ENCODE measurements at places on chromosomes 11 and 22.

DNA sequence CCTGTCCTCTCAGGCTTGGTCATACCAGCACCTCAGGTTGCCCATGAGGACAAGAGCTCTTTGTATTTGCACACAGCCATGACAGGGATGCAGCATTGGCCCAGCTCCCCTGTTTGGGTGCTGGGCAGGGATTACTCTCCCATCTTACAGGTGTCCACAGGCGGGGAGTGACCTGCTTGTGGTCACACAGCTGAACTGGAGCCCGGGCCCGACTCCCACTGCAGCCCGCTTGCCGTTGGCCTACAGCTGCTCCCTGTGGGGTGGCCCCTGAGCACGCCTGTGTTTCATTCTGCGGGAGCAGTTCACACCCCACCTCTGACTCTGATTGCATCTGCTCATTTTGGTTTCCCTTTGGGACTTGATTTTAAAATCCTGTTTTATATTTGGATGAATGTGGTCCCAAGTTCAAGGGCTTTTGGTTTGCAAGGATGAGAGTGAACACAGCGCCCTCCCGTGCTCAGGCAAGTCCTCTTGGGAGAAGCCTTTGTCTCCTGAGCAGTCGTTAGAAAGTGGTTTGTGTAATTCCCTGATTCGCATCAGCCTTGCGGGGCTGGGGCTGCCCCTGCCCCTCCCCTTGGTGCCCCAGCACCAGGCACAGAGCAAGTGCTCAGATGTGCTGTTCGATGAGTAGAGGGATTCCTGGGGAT is 9.3 kb downstream of the PICK1 start:
- DNase-seq: no peak

- no peak for DNase-seq
Measured at GRCh38 chr22:23527971-23528740, 51.9 kb downstream of the IGLL1 start.

DNA sequence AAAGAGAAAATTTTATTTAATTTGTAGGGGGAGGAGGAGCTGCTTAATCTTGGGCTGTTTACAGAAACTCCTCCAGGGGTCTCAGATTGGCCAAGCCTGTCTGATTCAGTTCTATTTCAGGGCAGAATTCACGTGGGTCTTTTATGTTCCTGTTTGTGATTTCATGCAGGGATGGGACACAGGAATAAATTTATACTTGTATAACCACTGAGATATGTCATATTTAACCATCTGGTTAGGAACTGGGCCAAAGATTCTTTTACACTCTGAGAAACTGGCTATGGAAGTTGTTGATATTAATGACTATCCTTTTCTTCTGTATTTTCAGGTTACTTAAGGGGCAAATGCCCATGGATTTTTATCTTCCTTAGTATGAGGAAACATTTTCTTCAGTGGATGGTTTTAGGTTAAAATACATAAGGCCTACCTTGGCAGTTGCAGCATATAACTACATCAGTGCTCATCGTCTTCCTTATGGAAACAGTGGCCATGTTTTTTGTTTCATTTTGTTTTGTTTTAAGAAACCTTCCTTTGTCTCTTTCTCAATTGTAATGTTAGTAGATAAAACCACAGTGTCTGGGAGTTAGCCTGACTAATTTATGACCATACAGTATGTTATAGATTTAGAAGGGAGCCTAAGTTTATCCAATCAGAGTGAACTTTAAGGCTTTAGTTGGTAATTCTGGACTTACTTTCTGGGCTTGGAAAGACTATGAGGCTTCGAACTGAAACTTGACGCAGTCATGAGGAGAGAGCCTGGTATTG is 132.4 kb upstream of the ANO3 start:
- no peak for DNase-seq

- DNase-seq: no peak
Measured at GRCh38 chr11:61034704-61035525, 63.4 kb downstream of the CD6 start.

DNA sequence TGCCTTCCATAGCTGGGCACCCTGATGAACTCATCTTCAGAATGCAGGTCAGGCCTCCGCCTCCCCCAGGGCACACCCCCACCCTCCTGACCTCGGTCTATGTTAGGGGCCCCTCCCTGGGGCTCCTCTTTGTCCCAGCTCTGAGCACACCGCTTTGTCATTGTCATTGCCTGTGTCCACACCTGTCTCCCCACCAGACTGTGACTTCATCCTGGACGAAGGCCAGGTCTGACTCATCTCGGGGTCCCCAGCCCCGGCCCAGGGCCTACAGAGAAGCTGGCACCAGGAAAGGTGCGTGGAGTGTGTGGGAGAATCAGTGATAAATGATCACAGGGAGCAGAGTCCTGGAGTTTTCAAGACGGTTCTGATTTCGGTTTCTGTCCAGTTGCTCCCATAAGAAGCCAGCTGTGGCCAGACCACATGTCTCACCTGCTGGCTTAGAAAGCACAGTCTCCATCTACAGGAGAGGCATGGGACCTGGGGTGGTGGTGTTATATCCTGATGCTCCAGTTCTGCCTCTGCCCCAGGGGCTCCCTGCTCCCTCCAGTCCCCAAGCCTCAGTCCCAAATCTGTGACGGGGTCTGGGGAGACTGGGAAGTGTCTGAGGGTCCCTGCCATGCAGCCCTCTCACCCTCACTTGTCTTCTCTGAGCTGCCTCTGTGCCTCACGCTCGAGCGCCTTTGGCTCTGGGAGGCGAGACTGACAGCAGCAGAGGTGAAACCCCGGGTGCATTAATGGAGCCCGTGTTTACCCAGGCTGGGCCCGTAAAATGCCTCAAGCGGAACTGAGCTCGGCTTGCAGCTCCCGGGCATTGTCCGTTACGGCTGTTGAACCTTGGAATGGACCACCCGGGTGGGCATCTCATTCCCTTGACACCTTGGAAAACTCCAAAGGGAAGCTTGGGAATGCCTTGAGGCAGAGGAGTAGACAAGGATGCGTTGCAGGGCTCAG is 85.5 kb upstream of the WNT11 start:
- no peak for DNase-seq

DNA sequence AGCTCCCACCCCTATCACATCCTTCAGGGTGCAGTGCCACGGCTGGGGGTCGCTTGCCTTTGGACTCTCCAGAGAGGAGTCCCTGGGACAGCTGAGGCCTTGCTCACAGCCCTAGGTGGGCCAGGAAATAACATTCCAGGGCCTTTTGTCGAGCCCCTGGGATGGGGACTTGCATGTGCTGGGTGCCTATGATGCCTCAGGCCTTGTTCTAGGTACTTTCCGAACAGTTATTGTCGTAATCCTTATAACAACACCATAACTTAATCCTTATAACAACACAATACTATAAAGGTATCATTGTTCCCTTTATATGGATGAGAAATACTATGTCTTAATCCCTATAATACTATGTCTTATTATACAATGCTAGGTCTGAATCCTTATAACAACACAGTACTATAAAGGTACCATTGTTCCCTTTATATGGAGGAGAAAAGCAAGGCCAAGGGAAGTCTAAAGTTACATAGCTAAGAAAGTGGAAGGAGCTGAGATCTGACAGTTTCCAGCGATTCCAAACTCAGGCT is 236.5 kb downstream of the ST3GAL4 start:
- DNase-seq: no peak

GRCh38 chr11:58134151-58134550 is 8.8 kb upstream of the OR9I1 start:
- no peak for DNase-seq

DNA sequence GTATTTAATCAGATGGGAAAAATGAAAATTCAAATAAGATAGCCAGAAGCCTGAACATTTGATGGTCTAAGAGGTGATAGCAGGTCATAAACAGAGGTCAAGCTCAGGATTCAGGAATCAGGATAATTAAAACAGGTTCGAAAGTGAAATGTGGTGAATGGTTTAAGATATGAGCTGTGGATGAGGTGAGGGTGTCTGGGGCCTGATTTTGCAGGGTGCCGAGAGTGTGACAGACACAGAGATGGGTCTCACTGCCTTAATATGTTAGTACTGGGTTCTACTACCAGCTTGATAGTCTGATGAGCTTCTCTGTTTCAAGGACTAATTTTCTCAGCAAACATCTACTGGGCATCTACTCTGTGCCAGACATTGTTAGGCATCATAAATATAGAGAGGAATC is 19.9 kb upstream of the EMSY start:
- no peak for DNase-seq

- no peak for DNase-seq
Measured at GRCh38 chr11:35145271-35145670, 6.3 kb downstream of the CD44 start.

DNA sequence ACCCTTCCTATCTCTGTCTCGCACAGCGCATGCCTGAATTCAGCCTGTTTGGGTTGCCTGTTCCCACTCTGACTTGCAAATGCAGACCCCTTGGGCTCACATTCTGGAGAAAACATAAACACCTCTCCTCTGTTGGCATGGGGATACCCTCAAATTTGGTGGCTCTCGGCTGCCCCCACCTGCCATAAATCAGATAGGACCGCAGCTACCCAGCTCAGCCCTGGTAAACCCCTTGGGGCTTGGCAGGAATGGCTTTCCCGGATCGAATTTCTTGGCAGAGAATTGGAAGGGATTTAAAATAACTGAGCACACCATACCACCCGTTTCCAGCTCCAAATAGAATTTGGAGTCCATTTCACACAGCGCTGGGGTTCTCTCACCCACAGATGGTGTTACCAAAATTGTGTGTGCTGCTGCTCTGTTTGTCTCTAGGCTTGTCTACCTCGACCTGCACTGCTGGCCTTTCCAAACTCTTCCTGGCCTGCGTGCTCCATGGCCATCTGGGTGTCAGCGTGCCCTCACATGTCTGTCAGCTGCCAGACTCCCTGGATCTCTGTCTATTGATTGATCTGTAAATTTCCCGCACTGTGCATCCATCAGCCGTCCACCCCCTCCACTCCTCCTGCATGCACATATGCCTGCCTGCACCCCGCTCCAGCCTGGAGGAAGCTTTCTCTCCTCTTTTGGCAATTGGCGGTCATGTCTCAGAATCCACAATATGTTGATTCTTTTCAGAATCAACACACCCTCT is 134.0 kb downstream of the NTM start:
- DNase-seq: no peak

DNA sequence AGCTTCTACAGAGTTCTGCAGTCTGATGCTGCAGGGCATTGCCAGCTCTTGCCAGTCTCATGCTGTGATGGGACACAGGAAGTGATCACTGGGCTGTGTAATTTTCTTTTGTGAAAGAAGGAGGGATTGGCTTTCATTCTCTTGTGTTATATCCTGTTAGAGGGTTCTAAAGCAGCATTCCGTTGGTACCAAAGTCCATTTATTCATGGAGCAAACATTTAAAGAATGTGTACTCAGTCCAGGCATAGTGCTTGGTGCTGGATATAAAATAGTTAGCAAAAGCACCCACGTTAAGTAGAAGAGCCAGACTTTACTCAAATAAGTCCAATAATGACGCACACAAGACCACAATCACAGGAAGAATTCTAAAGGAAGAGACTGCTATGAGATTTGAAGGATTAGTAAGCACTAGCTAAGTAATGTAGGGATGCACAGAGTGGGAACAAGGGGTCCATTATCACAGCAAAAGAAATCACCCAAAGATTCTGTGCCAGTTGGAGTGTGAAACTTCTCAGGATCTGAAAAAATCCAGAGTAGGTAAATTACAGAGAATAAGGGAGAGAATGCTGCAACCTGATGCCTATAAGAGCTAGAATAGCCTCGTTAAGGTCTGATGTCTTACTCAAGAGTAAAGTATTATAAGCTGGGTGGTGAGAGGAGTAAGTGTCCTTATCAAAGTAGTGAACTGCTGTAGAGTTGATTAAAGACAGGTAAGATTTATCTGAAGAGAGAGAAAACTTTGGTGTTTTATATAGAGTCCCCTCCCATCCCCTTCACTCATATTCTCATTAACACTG is 728.3 kb downstream of the METTL15 start:
- DNase-seq: no peak

- no peak for DNase-seq
Measured at GRCh38 chr11:121534131-121535093, 81.6 kb upstream of the SORL1-AS1 start.

GRCh38 chr11:16157327-16157726 is 199.0 kb downstream of the SOX6 start:
- DNase-seq: no peak

DNA sequence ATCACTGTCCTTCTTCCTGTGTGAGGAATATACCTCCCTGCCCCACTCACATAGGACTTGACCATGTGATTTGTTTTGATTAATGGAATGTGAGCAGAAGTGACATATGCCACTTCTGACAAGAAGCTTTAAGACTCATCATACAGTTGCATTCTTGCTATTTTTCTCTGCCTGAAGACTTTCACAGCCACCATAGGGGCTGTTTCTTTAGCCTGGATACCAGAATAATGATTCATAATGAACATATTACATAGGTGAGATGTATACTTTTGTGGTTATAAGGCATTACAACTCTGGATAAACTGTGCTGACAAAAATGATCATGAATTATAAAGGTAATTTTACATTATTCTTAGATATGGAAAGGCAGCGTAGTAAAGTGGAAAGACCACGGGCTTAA is 798.0 kb downstream of the DLG2 start:
- no peak for DNase-seq

- no peak for DNase-seq
Measured at GRCh38 chr22:19359554-19360299, 68.2 kb upstream of the CLTCL1 start.

- no peak for DNase-seq
Measured at GRCh38 chr11:46431211-46431610, 39.6 kb upstream of the CHRM4 start.

GRCh38 chr11:17782603-17783337 is 48.2 kb downstream of the KCNC1 start:
- DNase-seq: no peak

Data from stimulated activated naive CD4-positive, alpha-beta T cell (primary cell).